ENCODE measurements at places on chromosomes 4 and X.

GRCh38 chr4:158766434-158767044 is 2.3 kb upstream of the FNIP2 start:
- DNase-seq, result no peak

GRCh38 chrX:20265726-20266681 is 705 bp downstream of the RPS6KA3 start:
- DNase-seq, result no peak

GRCh38 chr4:143185253-143186107 is 763 bp downstream of the USP38 start:
- DNase-seq, result no peak

DNA sequence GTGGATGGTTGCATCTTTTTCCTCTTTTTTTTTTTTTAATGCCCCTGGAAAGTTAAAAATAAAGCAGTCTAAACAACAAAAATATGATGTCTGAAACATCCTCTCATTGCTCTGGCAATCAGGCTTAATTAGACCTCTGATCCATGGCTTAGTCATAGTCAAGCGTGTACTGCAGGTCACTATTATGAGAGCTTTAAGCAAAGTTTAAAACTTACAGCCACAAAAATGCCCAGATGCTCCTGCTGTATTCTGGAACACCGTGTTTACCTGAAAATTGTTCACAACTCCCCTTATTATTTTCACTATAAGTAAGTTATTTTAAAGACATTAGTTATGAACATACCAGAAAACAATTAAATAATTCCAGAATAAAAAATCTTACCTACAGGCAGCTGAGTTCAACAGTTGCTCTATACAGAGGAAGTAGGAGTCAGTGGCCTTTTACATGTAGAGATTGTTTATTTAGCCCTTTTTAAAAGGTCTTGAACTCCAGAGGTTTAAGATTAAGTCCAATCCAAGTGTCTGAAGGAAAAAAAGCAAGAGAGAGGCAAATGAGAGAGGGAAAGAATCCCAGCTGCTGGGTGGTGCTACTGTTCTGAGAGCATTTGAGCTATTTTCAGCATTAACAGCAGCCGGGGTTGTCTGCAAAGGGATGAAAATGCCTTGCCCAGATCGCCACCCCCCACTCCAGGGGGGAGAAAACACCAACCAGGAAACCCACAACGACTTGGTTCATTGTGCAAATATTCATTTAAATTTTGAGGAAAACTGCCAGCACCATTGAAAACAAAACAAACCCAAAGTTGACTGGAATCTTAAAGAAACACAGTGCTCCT is 36.9 kb downstream of the SORBS2 start:
- DNase-seq, result no peak

- no peak for DNase-seq
These were observed 384.9 kb upstream of the SLC7A11 start for GRCh38 chr4:138627096-138627495.

DNA sequence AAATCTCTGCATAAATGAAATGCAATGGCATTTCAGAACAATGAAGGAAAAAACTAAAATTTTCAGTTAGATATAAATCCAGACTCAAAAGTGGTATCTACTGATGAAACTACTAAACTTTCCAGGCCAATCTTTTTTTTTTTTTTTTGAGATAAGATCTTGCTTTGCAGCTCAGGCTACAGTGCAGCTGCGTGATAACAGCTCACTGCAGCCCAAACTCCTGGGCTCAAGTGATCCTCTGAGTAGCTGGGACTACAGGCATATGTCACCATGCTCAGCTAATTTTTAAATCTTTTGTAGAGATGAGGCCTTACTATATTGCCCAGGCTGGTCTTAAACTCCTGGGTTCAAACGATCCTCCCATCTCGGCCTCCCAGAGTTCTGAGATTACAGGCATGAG is 1228.2 kb upstream of the ADGRL3 start:
- DNase-seq, result no peak

DNA sequence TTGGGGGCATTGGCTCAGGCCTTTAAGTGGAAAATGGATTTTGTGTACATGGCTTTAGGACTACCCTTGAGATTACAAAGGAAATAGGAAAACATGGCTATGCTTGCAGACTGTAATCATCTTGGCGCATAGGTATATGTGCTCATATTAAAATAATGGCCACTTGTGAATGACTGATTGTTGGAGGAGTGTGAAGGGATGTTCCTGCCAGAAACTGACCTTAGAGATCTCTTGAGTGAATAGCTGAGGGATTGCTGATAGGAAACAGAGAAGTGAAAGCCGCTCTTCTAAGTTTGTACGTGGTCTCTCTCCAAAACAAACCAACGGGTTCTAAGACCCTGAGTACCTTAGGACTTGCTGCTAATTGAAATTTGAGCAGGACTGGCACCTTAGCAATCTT is 186.0 kb downstream of the MGST2 start:
- DNase-seq, result no peak

GRCh38 chr4:90293320-90293719 is 166.1 kb downstream of the CCSER1 start:
- DNase-seq, result no peak

DNA sequence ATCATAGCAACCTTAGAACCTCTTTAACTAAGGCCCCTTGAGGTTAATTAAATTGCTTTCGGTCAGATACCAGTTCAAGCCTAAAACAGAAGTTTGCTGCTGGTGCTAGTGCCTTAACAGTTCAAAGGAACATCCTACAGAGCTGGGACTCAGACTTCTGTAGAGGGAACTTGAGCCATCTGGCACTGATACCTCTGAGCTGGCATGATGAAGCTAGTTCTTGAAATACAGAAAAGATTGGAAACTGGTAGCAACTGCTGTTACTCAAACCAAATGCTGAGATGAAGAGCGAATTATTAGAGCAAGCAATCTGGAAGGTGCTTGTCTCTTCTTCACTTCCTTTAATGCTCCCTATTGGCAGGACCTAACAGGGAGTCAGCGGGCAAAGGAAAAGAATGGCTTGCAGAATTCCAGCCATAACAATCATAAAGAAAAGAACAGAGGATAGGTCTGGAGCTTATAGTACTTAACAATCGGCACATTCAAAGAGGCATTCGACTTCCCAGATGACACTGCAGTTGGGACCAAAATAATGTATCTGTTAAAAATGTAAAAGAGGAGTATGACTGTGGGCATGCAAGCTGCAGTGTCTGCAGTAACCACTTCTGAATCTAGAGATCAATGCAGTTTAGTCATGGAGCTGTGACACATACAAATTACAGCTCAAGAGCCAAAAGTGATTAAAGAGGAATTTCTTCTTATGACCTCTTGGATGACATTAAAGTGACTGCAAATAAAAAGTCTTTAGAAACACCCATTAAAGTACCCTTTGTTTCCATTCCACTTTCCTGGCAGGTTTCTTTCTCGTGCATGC is 298.9 kb downstream of the PDGFC start:
- no peak for DNase-seq

- DNase-seq, result no peak
These were observed 483.8 kb downstream of the AFF2 start for GRCh38 chrX:148984238-148984637.

GRCh38 chrX:69615779-69616456 is at the start of gene EDA:
EDA (plus strand) TSS chrX:69616113.
- no peak for DNase-seq

DNA sequence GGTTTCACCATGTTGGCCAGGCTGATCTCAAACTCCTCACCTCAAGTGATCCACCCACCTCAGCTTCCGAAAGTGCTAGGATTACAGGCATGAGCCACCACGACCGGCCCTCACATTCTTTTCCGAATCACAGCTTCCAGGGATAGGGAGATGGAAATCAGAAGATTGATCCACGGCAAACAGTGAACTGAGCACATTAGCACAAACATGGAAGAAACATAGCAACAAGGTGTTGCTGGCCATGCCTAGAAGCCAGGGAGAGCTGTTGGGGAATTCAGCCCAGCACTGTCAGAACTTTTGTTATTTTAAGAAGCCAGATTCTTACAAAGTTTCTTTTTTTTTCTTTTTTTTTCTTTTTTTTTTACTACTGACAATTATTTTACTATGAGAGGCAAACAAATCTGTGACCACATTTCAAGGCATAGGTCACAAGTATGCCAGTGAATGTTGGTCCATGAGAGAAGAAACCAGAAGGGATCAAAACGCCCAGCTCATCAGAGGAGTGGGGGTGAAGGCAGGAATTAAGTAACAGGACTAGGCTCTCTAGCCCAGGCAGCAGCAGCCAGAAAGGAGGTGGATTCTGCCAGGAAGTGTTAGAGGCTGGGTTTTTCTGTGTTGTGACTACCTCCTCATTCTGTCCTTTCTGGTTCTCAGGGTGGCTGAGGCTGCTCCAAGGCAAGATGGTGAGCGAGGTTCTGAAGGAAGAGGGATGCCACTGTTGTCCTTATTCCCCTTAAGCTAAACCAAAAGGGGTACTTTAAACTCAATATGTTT is 44.1 kb downstream of the TEC start:
- DNase-seq, result no peak

GRCh38 chr4:37985730-37986275 is 25.6 kb downstream of the PTTG2 start:
- DNase-seq, result no peak

DNA sequence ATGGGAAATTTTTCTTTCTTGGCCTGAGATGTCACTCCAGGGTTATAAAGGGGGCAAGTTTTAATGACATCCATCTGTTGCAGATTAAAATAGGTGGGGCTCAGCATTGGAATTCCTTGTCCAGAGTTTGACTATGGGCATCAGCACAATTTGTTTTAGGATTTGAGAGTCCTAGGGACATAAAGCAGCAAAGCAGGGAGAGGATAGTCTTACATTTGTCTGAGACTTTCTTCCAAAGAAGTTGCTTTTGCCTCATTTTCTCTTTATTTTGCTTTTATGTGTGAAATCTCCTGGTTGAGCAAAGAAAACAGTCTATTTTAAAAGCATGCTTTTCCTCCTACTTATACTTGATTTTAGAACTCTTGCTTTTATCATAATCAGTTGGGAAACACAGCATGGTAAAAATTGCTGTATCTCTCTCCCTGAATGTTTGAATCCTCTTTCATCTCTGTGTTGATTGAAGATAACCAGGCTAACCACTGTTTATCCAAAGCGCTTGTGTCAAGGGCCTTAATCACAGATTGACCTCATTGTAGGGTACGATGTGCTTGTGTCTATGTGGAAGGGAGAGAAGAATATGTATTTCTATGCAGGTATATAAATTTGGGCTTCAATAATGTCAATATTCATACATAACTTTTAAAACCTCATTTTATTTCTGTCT is 121.5 kb downstream of the ANK2 start:
- no peak for DNase-seq

DNA sequence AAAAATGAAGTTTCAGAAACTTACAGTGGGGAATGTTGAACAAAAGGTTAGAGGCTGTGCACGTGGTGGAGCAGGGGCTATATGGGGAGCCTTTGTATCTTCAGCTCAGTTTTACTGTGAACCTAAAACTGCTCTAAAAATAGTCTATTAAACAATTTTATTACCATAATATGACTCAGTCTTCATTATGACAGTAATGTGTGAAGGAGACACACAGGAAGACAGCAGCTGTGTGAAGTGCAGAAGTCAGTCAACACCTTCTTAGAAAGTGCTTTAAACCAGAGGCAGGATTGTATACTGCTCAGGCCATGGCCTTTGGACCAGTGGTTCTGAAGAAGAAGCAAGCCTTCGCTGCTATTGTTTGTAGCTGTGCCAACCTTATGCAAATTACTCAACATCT is 89.7 kb downstream of the ARHGAP10 start:
- DNase-seq, result no peak

DNA sequence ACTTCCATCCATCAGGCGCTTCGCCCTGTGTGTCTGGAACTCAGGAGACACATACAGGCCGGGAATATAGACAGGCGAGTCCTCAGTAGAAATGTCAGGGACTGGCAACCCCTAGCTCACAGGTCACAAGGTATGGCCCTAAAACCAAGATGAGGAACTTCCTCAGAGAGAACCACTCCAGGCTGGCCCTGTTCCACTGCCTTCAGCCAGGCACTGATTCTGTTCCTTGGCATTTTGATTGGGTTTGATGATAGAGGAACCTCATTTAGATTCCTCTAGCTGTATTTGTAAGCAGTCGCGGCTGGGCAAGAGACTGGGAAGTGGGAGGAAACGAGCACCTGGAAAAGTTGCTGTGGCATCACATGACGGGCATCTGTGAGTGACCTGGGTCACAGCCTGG is 8.1 kb downstream of the HPSE start:
- DNase-seq, result no peak

DNA sequence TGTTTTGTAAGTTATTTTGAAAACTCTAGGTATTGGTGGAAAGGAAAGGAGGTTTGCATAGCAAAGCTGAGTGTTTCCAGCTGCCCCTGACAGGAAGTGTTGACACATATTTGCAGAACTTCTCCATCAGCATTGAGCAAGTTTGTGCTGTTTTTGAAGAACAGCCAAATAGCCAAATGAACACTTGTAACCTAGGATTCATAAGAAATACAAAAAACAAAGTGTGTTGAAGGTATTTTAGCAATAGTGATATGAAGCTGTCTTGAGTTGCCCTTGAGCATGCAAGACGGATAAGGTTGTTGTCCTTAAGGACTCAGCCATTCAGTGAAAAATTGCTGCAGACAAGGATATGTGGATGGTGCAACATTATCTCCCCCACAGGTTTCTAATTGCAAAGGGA is 68.3 kb upstream of the PGM2 start:
- DNase-seq, result no peak

DNA sequence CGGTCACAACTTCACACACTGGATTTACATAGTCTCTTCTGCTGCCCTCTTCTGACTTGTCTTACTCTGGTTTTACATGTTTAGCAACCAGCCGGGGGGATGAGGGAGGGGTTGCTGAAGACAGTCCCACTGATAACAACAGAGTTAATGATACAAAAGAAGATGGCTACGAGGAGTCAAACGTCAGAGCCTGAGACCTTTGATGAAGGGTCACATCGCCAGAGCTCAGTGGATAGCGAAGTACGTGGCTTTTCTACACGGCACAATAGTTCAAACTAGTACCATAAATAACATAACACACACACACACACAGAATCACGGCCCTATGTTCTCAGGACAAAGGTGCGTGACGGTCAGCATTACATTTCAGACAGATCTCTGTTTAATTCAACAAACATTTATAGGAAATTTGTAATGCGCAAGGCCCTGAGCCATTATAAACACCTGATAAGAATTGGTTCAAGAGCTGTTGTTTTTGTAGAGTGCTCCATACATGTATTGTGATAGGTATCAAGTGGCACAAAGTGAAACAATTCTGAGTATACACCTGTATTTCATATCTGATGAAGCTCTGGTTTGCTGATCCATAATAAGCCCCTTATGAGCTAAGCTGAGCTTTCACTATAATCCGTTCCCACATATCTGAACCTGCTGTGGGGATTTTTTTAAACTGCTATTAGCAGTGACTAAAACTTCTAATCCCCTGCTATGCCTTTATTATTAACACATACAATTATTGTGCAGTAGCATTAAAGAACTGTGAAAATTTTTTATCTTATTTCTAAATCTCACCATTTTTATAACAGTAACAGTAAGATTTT is 100.0 kb downstream of the NR3C2 start:
- DNase-seq, result no peak

- DNase-seq, result no peak
These were observed 44.9 kb downstream of the ZNF182 start for GRCh38 chrX:47958761-47959342.

DNA sequence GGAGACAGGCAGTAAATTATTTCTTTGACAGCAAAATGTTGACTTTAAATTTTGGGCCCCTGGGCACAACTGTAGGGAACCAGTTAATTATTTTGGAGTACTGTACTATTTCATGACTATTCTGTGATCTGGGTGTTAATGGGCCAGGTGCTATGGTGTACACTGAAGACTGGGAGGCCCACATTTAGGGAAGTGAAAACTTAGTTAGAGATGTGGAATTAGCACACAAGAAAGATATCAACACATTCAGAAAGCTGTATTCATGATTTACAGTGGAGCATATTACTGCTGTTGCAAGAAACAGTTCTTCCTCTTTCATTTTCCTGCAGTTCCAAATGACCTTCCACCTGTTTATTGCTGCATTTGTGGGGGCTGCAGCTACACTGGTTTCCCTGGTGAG is 12.4 kb downstream of the PLP1 start:
- no peak for DNase-seq

All from GM12878 (cell line).